ENCODE measurements at places on chromosomes 4 and X.

- no peak for DNase-seq
Observed at GRCh38 chrX:8783097-8783713, 18.0 kb downstream of the FAM9A start.

DNA sequence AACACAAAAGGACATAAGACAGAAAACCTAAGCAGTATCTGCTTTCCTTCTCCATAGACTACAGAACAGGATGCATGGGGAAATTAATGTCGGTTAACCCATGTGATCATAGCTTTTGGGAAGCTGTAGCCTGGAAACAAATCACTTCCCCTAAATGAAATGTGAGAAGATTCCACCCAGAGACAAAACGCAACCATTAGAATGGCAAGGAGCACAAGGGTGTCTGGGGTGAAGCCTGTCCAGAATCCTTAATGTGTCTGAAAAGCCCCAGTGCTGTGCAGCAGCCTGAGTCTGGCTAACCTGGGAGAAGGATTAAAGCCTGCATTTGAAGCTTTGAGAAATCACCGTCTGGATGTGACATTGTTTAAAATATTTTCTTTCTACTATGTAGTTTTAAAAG is 213.3 kb downstream of the ANKRD50 start:
- no peak for DNase-seq

DNA sequence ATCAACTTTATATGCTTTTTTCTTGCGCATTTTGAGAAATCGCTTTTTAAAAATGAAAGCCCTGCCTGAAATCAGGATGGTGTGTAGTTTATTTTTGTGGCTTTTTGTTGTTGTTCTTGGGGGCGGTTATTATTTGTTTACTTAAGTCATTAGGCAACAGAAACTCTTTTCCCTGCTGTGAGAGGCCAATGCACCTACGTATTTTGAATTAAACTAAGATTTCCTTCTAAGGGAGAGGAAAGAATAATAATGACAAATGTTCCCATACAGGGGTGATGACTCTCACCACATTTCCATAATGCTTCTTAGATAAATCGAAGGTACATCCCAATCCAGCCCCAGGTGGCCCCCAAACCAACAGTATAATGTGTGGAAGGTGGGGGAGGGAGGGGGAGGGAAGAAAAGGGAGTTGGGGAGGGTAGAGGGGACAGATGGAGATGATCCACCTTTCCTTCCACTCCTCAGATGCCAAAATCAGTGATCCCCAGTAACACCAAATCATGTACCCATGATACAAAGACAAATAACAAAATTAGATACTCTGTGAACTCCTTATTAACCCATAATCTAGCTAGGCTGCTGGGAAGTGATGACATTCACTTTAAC is 39.6 kb downstream of the ZNF827 start:
- DNase-seq: no peak

DNA sequence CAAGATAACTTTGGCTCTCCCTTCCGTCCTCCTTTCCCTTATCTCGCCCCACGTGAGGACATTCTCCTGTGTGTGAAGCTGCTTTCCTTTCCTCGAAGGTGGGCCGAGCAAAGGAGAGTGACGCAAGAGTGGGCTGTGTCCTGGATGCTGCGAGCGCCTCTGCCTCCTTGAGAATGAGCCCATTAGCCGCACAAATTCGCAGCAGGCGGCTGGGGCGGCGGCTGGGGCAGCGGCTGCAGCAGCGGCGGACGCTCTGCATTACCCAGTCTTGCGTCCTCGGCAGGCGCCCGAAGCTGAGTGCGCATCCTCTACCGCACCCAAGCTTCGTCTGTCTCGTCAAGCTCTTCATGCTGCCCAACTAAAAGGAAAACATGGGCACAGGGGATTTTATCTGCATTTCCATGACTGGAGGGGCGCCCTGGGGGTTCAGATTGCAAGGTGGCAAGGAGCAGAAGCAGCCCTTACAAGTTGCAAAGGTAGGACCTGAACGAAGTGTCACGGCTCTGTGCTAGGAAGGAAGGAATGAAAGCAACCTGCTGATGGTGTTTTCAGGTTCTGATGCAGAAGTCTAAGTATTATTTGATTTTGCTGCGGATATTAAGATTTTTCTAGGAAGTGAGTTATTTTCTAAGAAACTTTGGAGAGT is at the start of gene SYNPO2:
TSS of gene SYNPO2 (plus strand) at position 189 of the 646 bp plus-strand sequence. CDS start at position 372, 183 bp downstream.
- DNase-seq: no peak

DNA sequence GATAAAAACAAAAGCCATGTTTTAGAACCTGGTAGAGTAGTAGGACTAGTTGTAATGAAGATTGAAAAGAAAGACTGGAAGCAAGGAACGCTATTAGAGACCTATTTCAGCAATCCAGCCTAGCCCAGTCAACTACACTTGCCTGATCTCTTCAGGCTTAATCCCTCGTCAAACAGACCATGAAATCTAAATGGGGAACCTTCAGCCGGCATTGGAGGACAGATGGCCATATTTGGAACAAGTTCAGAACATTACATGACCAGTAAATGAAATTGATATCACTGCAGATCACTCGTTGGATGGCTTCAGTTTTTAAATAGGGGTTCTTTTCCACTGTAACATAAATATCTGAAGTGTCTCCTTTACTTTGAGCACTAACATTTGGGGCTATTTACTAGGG is 84.8 kb upstream of the WDR44 start:
- no peak for DNase-seq

DNA sequence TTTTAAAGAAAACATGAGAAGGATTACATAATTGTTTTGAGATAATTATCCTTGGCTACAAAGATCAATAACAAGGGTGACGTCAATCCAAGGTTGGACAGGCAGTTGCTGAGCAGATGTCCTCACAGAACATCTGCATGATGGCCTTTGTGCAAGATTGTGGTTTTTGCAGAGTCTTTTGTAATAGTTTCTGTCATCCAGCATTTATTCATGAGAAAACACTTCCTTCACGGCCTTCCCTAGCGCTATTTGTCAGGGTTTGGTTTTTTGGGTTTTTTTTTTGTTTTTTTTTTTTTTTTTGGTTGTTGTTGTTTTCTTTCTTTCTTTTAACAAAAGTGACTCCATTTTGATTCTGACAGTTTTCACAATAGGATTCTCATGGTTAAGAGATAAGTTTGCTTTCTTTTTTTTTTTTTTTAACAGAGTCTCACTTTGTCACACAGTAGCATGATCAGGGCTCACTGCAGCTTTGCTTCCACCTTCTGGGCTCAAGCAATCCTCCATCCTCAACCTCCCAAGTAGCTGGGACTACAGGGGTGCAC is 31.5 kb upstream of the ELF2 start:
- DNase-seq: peak; percentile 94

DNA sequence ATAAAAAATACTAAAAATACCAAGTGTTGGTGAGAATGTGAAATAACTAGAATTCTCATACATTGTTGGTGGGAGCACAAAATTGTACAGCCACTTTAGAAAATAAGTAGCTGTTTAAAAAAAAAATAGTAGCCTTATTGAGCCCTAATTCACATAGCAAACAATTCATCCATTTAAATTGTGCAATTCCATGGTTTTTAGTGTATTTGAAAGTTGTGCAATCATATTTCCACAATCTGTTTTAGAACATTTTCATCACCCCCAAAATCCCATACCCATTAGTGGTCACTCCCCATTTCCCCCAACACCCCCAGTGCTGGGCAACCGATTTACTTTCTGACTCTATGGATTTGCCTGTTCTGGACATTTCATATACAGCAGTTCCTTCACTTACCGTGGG is 37.1 kb downstream of the STX18 start:
- no peak for DNase-seq

DNA sequence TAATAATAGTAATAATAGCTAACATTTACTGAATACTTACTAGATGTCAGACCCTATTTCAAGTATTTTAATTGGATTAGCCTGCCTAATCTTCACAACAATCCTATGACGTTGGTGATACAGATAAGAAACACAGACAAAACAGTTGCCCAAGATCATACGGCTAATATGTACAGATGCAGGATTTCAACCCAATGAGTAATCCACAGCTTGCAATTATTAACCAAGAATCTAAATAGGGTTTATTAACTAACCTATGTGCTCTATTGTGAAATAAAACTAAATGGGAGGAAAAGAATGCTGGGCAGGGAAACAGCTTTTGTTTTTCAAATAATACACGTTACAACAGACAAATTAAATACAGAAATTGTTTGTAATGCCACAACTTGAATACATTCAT is 23.4 kb downstream of the FBXO8 start:
- no peak for DNase-seq

DNA sequence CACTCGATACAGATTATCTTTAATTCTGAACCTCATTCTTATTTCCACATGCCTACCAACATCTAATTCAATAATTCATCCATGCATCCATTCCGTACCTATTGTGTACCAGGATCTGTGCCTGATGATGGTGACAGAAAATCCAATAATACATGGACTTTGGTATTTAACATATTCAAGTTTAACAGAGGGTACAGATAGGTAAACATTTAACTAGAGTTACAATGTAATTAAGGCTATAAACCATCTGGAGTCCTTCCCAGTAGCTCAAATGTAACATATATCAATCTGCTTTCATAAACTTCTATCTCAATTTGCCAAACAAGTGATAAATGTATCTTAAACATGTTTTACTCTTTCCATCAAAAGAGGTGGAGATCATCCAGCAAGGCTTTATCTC is 561.5 kb upstream of the FTHL17 start:
- no peak for DNase-seq

- no peak for DNase-seq
Observed at GRCh38 chrX:152991123-152991522, 2.8 kb downstream of the PNMA5 start.

GRCh38 chr4:25144870-25145481 is 15.3 kb downstream of the SEPSECS start:
- no peak for DNase-seq

- DNase-seq: no peak
Observed at GRCh38 chr4:153684182-153684970, at the start of gene TLR2. TLR2 (plus strand) TSS chr4:153684280; CDS start chr4:153702908, 18,628 bp downstream.

DNA sequence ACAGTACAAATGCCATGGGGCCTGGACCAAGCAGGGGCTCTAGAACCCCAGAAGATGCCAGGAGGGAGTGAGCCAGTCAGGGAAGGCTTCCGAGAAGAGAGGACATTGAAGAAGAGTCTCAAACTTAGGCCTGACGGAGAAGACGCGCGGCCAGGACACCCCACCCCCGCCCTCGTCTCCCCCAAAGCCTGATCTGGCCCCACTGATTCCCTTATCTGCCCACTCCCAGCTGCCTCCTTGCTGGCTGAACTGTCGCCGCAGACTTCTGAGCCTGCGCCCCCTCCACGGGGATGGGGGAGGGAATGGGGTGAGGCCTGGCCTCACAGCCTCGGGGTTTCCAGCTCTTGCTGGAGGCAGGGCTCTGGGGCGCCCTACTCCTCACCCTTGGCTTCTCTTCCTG is 3.6 kb upstream of the GATA1 start:
- no peak for DNase-seq

GRCh38 chr4:128658214-128658631 is 151.3 kb upstream of the JADE1 start:
- no peak for DNase-seq

DNA sequence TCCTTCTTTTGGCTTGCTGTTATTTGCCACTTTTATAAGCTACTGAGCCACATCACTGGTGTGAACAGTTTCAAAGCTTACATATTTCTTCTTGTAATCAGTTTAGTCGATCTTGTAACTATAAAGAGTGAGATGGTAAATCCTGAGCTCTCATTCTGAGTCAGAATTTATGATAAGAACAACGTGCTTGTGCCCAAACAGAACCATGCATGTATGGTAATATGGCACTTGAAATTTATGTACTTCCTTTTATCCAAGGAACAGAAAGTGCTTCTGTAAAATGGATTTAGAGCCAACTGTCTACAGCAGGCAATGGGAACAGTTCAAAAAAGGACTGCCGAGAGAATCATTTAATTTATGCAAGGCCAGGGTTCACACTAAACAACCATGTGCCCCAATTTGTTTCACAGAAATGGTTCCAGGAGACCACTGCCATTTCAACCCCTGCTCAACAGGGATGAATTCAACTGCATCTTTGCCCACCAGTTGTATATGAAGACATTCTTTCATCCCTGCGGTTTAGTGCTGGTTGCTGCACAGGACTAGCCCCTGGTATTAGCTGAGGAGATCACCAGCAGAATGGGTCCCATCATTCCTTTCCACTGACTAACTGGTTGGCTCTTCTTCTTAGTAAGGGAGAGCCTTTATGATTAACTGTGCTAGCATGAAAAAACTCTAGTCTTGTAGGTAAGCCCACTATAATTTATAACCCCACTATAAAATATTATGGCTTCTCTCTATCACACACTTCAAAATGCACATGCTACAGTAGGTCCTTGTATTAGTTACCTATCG is 162.9 kb upstream of the PGRMC2 start:
- DNase-seq: no peak

DNA sequence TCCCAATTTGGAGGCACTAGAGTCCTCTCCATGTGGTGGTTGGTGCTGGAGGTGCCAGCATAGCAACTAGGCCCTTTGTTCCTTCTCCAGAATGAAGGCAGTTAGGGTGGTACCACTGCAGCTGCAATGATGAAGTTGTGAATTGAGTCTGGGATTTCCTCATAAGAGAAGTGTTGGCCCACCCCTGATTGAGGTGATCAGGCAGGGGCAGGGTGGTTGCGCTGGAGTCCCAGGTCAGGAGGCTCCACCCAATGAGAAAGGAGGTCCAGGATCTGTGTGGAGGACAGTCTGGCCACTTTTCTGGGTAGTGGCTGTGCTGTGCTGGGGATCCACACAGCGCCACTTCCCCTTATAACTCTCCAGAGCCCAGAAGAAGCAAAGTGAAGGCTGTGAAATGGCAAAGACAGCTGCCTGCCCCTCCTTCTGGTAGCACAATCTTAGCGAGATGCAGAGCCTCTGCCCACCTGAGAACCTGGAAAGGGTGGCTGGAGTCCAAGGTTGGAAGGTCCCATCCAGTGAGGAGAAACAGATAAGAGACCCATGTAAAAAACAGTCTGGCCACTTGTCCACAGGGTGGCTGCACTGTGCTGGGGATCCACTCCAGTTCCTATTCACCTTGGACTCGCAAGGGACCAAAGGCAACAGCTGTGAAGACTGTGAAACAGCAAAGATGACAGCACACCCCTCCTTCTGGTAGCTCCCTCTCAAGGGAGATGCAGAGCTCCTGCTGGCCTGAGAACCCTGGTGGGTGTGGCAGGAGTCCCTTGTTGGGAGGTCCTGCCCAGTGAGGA is 124.6 kb downstream of the RRAGB start:
- no peak for DNase-seq

DNA sequence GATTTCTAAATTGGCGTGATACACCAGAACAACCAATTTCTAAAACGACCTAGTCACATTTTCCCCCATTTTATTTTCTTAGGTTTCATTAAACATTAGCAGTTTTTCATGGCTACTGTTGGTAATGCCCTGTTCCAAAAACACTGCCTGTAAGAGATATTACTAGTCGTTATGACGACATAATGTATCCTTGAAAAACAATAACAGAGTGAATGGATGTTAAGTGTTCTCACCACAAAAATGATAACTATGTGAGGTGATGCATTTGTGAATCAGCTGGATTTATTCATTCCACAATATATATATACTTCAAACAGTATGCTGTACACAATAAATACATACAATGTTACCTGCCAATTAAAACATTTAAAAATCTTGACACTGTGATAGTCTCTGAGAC is 1147.6 kb upstream of the PCDH10 start:
- no peak for DNase-seq

GRCh38 chrX:155962906-155963305 is 34.6 kb upstream of the IL9R start:
- no peak for DNase-seq

- no peak for DNase-seq
Observed at GRCh38 chrX:19886883-19887531, 393 bp downstream of the SH3KBP1 start.

GRCh38 chr4:137861682-137862081 is 329.4 kb upstream of the PCDH18 start:
- DNase-seq: peak; percentile 4

GRCh38 chr4:31104577-31104976 is 384.4 kb downstream of the PCDH7 start:
- no peak for DNase-seq

Data from HFF-Myc (cell line).